ENCODE measurements at places on chromosomes 3 and 15.

DNA sequence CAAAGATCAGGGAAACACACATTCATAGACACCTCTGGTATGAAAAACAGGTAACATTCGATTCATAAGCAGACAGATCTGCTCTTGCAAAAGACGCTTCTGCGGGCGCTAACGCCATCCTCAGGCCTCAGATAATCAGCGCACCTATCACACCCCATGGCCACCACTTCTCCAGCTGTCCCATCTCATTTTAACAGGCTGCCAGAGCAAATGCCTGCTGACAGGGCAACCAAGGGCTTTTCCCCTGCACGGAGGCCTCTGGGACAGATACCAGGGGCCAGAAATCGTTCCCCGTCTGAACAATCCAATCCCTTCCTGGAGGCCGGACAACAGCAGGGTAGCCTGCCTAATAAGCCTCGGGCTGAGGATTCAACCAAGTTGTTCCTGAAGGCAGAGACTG lies 15.2 kb downstream of the ABCC5 start:
- no peak for DNase-seq

- no peak for DNase-seq
These were observed 199.6 kb downstream of the EFHB start for GRCh38 chr3:19734453-19734852.

DNA sequence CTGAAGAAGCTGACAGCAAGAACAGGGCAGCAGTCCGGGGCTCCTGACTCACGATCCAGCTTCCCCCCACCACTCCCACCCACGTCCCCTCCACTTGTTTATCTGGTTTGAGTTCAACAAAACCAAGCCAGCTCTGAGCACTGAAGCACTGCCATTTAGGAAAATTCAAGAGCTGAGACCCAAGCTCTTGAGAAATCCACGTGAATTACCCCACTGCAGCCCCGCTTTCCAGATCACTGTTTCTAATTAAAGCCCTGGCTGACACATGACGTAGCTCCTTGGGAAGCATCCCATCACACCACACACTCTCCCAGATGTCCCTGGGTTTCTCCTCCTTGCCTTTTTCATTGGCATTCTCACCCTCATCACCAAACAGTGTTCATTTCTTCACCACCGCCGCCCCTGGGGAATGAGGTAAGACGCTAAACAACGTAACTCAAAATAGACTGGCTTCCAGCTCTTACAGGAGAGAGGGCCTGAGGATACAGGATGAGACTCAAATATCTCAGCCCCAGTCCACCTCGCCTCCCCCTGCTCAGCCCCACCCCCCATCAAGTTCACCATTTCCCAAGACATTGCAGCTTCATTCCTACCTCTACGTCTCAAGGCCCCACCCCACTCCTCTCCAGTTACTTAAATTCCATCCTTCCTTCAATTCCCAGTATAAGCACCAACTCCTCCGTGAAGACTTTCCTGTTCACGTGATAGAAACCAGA lies 95.4 kb downstream of the SRGAP3 start:
- no peak for DNase-seq

DNA sequence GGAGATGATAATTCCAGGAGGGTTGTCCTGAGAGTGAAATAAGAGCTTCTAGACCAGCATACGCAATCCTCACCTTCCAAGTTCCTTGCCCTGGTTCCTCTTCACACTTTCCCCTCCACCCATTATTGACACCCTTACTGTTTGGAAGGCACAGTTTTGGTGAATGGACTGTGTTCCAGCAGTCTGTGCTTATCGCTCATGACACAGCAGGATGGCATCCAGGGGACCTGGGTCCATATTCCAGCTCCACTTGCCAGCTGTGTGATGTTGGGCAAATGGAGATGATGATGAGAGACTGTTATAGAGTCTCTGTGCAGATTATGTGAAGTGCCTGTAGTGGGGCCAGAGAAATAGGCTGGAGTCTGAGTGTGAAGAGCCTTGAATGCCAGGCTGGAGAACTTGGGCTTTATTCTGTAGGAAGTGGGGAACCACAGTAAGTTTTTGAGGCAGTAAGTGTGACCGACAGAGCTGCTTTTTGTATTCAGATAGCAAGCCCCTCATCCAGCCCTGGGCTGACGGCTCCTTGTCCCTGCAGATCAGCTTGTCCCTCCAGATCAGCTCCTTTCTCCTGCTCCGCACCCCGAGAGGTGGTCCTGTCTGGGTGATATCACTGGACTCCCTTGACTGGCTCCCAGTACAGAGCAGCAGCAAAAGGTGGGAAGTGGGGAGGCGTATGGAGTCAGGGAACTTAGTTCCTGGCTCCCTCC lies 8.1 kb downstream of the KBTBD13 start:
- DNase-seq = no peak

- no peak for DNase-seq
These were observed 18.1 kb downstream of the ARL8B start for GRCh38 chr3:5140230-5140621.

- DNase-seq = no peak
These were observed 84.9 kb upstream of the NEO1 start for GRCh38 chr15:72967397-72967796.
